Mesenchymal stem cell (in vitro differentiated cells and primary cell): ENCODE measurements at places on chromosomes 11 and 22.

GRCh38 chr22:27624042-27624441, 177.5 kb downstream of the MN1 start:
- peaks cover 4% of the 10 kb centered on the region for H3K4me1 ChIP-seq
- H3K27me3 ChIP-seq: peaks cover 18% of the 10 kb centered on the region
- no peak overlapping the region for H3K27ac ChIP-seq
- DNase-seq: no peak

GRCh38 chr11:132864811-132865576, 667.3 kb downstream of the OPCML start:
- no peaks in the 10 kb centered on the region for H3K36me3 ChIP-seq
- H3K27ac ChIP-seq: no peak overlapping the region
- peaks cover 1% of the 10 kb centered on the region for H3K4me1 ChIP-seq
- H3K27me3 ChIP-seq: no peaks in the 10 kb centered on the region

DNA sequence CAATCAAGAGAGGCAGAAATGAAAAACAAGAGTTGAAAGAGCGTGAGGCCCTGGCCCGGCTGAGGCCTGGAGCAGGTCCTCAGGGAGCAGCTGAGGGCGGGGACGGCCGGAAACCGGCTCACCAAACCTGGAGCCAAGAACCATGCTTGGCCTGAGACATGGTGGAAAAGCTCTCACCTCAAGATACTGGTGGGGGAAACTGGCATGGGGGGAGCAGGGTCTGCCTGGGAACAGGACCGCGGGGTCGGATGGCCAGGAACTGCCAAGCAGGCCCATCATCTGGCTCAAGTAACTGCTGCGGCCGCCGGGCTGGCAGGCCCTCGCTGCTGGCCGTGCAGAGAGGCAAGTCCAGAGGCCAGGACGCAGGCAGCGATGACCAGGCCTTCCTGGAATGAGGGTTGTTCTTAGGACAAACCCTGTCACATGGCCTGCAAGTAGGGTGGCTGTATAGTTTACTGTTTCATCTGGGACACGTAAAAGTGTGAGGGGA, 18.9 kb upstream of the WNT11 start:
- H3K27me3 ChIP-seq: no peaks in the 10 kb centered on the region
- H3K36me3 ChIP-seq: no peaks in the 10 kb centered on the region
- no peak overlapping the region for H3K27ac ChIP-seq
- H3K4me1 ChIP-seq: no peaks in the 10 kb centered on the region

DNA sequence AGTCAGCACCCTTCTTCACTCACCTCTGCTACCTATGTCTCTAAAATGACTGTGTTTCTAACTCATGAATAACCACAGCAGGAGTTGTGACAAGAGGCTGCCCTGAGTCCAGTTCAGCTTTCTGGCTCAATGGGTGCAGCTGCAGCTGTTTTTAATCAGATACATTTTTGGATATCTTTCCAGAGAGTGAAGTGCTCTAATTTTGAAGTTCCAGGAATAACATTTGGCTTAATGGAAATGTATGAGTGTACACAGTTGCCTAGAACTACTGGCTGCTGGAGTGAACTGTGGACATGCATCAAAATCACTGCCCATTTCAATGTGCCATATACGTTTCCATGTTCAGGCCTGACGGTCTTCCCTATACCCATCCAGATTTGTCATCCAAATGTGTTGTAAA, 769.5 kb upstream of the ANO3 start:
- no peaks in the 10 kb centered on the region for H3K27me3 ChIP-seq
- H3K4me1 ChIP-seq: no peaks in the 10 kb centered on the region
- no peak overlapping the region for H3K27ac ChIP-seq
- H3K4me3 ChIP-seq: no peak overlapping the region
- H3K36me3 ChIP-seq: no peaks in the 10 kb centered on the region
- no peak for DNase-seq

DNA sequence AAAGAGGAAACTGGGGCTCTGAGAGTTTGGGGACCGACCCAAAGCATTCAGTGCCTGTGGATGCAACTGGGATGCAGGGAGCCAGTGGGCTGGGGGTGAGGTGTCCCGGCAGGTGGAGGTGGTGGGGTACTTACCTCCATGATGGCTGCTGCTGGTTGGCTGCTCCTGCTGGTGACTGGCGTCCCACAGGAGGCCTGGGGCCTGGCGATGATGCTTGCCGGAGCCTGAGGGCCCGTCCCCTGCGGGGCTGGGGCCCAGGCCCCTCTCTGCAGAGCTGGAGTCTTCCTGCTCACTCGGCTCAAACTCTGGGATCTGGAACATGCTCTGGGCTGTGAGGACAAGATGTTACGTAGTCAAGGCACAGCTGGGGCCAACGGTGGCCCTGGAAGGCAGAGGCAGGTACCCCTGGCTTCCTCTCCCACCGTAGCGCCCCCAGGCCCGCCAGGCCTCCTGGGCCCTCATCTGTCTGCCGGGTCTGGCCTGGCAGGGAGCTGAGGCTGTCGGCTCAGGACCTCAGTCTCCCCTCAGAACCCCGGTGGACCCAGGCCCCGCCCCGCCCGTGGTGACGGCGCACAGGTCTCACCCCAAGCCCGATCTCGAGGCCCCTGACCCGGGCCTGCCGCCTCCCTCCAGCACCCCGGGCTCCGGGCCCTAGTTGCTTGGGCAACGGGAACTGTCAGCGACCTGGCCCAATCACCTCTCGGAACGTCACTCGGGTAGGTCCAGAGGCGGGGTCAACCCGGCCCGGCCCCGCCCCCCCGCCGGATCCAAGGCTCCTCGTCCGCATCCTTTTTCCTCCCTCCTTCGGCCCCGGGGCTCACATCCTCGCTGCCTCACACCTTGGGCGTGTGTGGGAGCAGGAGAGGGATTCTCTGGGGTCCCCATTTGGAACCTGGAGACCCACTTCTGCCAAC, at the start of gene BAD:
Gene BAD (minus strand): TSS at position 618 of the 914 bp plus-strand sequence. CDS start 297 bp downstream, at position 321.
- H3K4me3 ChIP-seq: peak within 1 kb of the TSS; percentile 97
- peaks cover 26% of the 10 kb centered on the region for H3K4me1 ChIP-seq
- peak within 1 kb of the TSS; percentile 86 for H3K27ac ChIP-seq
- H3K36me3 ChIP-seq: peaks cover 19% of the 10 kb centered on the region
- peak; percentile 95 for DNase-seq

DNA sequence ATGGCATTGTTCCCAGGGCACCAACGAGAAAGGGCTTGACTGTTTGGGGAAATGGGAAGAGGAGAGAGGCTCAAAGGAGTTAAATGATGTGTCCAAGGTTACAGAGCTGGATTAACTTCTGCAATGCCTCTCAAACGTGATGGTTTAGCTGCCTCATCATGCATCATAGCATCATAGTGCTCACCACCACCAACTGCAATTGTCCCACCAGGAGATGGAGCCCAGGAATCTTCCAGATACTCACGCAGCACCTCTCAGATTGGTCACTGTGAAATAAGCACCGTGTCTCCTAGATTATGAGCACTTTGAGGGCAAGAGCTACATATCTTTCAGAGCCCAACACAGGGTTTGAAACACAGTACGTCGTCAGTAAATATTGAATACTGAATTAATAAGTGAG, 69.2 kb downstream of the PRSS23 start:
- DNase-seq: no peak
- no peak overlapping the region for H3K4me3 ChIP-seq
- H3K36me3 ChIP-seq: peaks cover 4% of the 10 kb centered on the region
- H3K4me1 ChIP-seq: no peaks in the 10 kb centered on the region
- H3K27ac ChIP-seq: no peak overlapping the region

DNA sequence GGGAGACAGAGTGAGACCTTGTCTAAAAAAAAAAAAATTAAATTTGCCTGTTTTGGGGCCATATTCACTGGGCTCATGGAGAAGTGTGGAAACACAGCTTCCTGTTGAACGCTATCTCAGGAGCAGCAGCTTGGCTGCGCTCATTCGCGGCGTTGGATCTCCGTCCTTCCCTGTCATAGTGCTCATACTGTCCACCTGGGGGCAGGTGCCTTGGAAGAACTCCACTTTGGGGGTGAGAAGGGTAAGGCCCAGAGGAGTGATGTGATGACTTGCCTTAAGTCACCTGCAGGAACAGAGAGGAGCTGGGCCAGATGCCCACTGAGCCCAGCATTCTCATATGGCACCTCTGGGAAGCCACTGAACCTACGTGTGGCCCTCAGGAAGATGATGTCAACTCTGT, 82.8 kb downstream of the CABIN1 start:
- peaks cover 65% of the 10 kb centered on the region for H3K36me3 ChIP-seq
- H3K4me1 ChIP-seq: peaks cover 7% of the 10 kb centered on the region
- H3K27ac ChIP-seq: no peak overlapping the region
- H3K27me3 ChIP-seq: no peaks in the 10 kb centered on the region

DNA sequence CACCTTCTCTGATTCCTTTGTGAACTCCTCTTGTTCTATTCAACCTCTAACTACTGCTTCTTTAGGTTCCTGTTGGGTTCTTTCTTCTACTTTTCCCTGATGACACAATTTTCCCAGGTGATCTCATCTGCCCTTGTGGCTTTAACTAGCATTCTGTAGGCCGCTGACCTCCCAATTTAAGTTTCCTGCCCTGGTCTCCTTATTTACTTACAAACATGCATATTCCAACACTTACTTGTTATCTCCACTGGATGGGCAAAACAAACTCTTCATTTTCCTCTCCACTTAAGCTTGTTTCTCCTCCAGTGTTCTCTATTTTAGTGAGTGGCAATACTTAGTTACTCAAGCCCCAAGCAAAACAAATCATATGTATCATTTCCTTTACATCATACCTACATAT, 734.5 kb downstream of the METTL15 start:
- no peak overlapping the region for H3K4me3 ChIP-seq
- DNase-seq: peak; percentile 12
- H3K27me3 ChIP-seq: no peaks in the 10 kb centered on the region
- no peak overlapping the region for H3K27ac ChIP-seq

- DNase-seq: no peak
- H3K4me3 ChIP-seq: no peak overlapping the region
- H3K4me1 ChIP-seq: peaks cover 34% of the 10 kb centered on the region
- H3K27ac ChIP-seq: no peak overlapping the region
Observed at GRCh38 chr11:532986-533585, 2.3 kb downstream of the HRAS start.

GRCh38 chr11:64885367-64886286, 7.2 kb upstream of the EHD1 start:
- DNase-seq: peak; percentile 95
- peaks cover 17% of the 10 kb centered on the region for H3K4me1 ChIP-seq
- H3K27me3 ChIP-seq: no peaks in the 10 kb centered on the region
- H3K36me3 ChIP-seq: no peaks in the 10 kb centered on the region
- H3K4me3 ChIP-seq: peak overlapping the region; percentile 33
